ENCODE measurements at places on chromosomes 7 and 10. TPM values are rescaled to one million over a fixed set of nuclear protein-coding genes. Genes with fewer than 3 reads are reported as not detected.

GRCh38 chr7:28921822-28922221 is 36.3 kb downstream of the TRIL start:
- peaks cover 8% of the 10 kb centered on the region for H3K4me1 ChIP-seq
- peaks cover 6% of the 10 kb centered on the region for H3K27me3 ChIP-seq
- H3K36me3 ChIP-seq: no peaks in the 10 kb centered on the region
- no peak overlapping the region for H3K27ac ChIP-seq
- no peak overlapping the region for H3K4me3 ChIP-seq
- DNase-seq: peak; percentile 25

DNA sequence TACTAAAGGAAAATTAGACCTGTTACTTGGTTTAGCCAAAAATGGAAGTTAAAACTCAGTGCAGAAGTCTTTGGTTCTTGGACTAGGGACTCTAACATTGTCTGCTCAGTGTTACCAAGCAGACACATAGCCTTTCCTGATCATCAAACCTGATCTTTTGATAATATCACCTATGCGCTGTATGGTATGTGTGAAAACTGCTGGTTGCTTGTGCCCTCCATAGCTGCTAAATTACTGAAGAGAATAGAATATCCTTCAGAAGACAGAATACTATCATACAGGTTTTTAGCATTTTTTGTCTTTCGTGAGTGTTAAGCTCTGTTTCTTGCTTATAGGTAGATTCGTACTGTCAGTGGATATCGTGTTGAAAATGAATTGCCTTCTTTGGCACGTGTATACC is 68.7 kb downstream of the ST7 start:
- peaks cover 20% of the 10 kb centered on the region for H3K4me1 ChIP-seq
- H3K4me3 ChIP-seq: no peak overlapping the region
- H3K27me3 ChIP-seq: no peaks in the 10 kb centered on the region
- no peaks in the 10 kb centered on the region for H3K36me3 ChIP-seq

Gene ACBD7
- polyA plus RNA-seq: not detected

GRCh38 chr7:149741629-149742028 is 31.8 kb downstream of the ZNF467 start:
- no peak overlapping the region for H3K27ac ChIP-seq
- peaks cover 8% of the 10 kb centered on the region for H3K27me3 ChIP-seq
- no peak for DNase-seq
- H3K4me3 ChIP-seq: peak overlapping the region; percentile 22
- H3K4me1 ChIP-seq: peaks cover 11% of the 10 kb centered on the region
- H3K36me3 ChIP-seq: peaks cover 3% of the 10 kb centered on the region

GRCh38 chr7:29228289-29229011 is 33.9 kb downstream of the CHN2 start:
- H3K4me3 ChIP-seq: no peak overlapping the region
- H3K27ac ChIP-seq: no peak overlapping the region
- H3K4me1 ChIP-seq: peaks cover 10% of the 10 kb centered on the region
- H3K27me3 ChIP-seq: no peaks in the 10 kb centered on the region
- no peak for DNase-seq

DNA sequence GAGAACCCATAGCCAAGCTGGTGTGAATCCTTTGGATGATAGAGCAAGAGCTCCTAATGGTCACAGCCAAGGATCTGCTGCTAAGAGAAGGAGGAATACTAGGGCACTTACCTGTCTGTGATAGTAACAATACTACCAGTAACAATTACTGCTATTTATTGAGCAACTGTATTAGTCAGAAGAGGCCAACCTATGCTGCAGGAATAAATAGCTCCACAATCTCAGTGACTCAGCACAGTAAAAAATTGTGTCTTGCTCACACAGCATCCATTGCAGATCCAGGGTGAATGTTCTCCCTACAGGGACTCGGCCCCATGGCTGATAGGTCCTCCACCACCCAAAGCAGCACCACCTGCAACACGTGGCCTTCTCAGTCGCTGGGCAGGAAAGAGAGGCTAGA is 257.6 kb upstream of the ZMIZ1 start:
- no peaks in the 10 kb centered on the region for H3K4me1 ChIP-seq
- H3K27me3 ChIP-seq: no peaks in the 10 kb centered on the region
- H3K36me3 ChIP-seq: no peaks in the 10 kb centered on the region
- H3K4me3 ChIP-seq: no peak overlapping the region

Gene HMX2
- not detected for polyA plus RNA-seq

Gene CTBP2
- polyA plus RNA-seq: 154 TPM

Gene CHN2
- polyA plus RNA-seq: 7.7 TPM

GRCh38 chr10:49734676-49735075 is 27.4 kb downstream of the OGDHL start:
- H3K4me1 ChIP-seq: no peaks in the 10 kb centered on the region
- H3K27me3 ChIP-seq: peaks cover 1% of the 10 kb centered on the region
- H3K27ac ChIP-seq: no peak overlapping the region
- H3K36me3 ChIP-seq: no peaks in the 10 kb centered on the region
- H3K4me3 ChIP-seq: no peak overlapping the region

Gene INTS15
- polyA plus RNA-seq: 47.1 TPM

GRCh38 chr10:110426294-110427181 is 71.2 kb upstream of the DUSP5 start:
- no peaks in the 10 kb centered on the region for H3K36me3 ChIP-seq
- peaks cover 28% of the 10 kb centered on the region for H3K4me1 ChIP-seq
- DNase-seq: no peak
- peaks cover 2% of the 10 kb centered on the region for H3K27me3 ChIP-seq
- H3K4me3 ChIP-seq: no peak overlapping the region
- H3K27ac ChIP-seq: peak overlapping the region; percentile 21

- no peak for DNase-seq
- no peaks in the 10 kb centered on the region for H3K36me3 ChIP-seq
- H3K4me3 ChIP-seq: no peak overlapping the region
- H3K27ac ChIP-seq: no peak overlapping the region
- H3K27me3 ChIP-seq: peaks cover 6% of the 10 kb centered on the region
- H3K4me1 ChIP-seq: peaks cover 20% of the 10 kb centered on the region
Observed at GRCh38 chr10:6140965-6141295, 52.1 kb downstream of the RBM17 start.

GRCh38 chr10:101062232-101063049 is 652 bp downstream of the KAZALD1 start:
- DNase-seq: peak; percentile 57
- no peaks in the 10 kb centered on the region for H3K36me3 ChIP-seq
- H3K27ac ChIP-seq: no peak overlapping the region
- peaks cover 42% of the 10 kb centered on the region for H3K4me1 ChIP-seq
- H3K27me3 ChIP-seq: peaks cover 27% of the 10 kb centered on the region

Gene ST8SIA6
- 16.4 TPM for polyA plus RNA-seq

GRCh38 chr10:84415539-84416244 is 87.3 kb downstream of the CCSER2 start:
- peaks cover 41% of the 10 kb centered on the region for H3K36me3 ChIP-seq
- H3K4me1 ChIP-seq: peaks cover 49% of the 10 kb centered on the region
- peak overlapping the region; percentile 42 for H3K27ac ChIP-seq
- no peak for DNase-seq

GRCh38 chr7:24812305-24812945 is 55.2 kb upstream of the GSDME start:
- H3K4me1 ChIP-seq: no peaks in the 10 kb centered on the region
- H3K27ac ChIP-seq: no peak overlapping the region
- DNase-seq: peak; percentile 42

DNA sequence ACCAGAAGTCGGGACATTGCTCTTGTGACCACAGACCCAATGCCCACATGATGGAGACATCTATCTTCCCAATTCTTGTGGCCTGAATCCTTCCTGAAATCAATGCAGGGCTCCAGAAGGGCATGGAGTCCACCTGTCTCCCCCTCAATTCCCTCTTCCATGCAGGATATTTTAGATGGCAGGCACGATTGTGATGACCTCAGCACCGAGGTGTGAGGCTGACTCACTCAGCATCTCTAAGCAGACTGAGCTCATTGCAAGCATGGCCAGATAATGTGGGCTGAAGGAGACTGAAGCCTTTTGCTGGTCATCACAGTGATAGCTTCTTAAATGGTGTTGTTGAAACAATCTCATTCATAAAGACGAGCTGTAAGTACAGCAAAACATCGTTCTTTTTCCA is 374.9 kb upstream of the PODXL start:
- H3K27me3 ChIP-seq: peaks cover 1% of the 10 kb centered on the region
- no peak for DNase-seq
- no peaks in the 10 kb centered on the region for H3K36me3 ChIP-seq
- H3K4me1 ChIP-seq: no peaks in the 10 kb centered on the region
- H3K4me3 ChIP-seq: no peak overlapping the region

GRCh38 chr7:118898284-118898683 is 673.8 kb downstream of the ANKRD7 start:
- H3K36me3 ChIP-seq: no peaks in the 10 kb centered on the region
- H3K4me1 ChIP-seq: no peaks in the 10 kb centered on the region
- H3K27ac ChIP-seq: no peak overlapping the region
- DNase-seq: no peak

DNA sequence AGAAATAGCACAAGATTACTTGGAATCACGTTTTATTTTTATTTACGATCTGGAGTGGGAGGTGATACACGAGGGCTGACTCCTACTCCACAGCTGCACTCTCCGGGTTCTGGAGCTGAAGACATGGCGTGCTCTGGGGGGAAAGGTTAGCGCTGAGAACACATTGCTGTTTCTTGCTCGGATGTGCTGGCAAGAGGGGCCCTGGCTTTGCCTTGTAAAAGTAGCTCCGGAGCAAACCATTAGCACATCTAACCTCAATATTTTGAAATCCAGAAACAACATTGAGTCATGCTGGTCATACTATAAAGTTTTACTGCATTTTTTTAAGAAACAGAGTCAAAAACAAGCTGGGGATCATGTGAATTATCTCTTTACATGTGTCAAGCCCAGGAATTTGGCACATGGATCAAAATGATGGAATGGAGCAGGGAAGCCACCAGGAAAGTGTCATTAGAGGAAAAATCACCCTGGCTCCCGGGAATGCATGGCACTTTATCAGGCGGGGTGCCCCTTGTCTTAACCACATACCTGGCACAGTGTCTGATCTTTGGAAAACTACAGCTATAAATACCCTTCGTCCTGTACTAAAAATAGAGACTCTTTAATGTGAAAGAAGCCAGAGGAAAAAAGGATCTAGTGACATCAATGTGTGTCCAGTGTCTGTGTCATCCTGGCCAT is 31.6 kb upstream of the LYZL1 start:
- no peak for DNase-seq
- no peaks in the 10 kb centered on the region for H3K36me3 ChIP-seq
- H3K27me3 ChIP-seq: peaks cover 4% of the 10 kb centered on the region
- no peak overlapping the region for H3K27ac ChIP-seq
- no peaks in the 10 kb centered on the region for H3K4me1 ChIP-seq

- DNase-seq: no peak
- no peaks in the 10 kb centered on the region for H3K36me3 ChIP-seq
- H3K27ac ChIP-seq: no peak overlapping the region
Observed at GRCh38 chr10:118181021-118181420, 134.3 kb upstream of the RAB11FIP2 start.

All from immature natural killer cell (primary cell).